ENCODE measurements at places on chromosomes 16 and 17.
A peak's percentile ranks its signal among the peaks of the same experiment; 100 is the strongest.

DNA sequence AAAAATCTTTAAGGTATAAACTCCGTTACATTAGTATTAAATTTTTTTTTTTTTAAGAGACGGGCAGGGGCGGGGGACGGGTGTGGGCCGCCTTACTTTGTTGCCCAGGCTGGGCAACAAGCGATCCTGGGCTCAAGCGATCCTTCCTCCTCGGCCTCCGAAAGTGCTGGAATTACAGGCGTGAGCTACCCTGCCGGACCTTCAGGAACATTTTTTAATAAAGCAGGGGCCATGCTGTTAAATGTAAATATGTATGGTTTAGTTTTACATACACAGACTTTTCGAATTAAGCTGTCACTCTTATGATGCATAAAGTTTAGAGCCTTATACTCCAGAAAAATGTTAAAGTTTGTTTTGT, 2.4 kb downstream of the PPM1D start:
- DNase-seq = no peak

GRCh38 chr17:74332763-74333283, 6.8 kb downstream of the KIF19 start:
- no peak for DNase-seq

- DNase-seq = no peak
These were observed 9.2 kb upstream of the DPEP3 start for GRCh38 chr16:67989322-67990017.

- DNase-seq = no peak
These were observed 14.3 kb downstream of the TMEM100 start for GRCh38 chr17:55708175-55708974.

- peak; percentile 56 for DNase-seq
These were observed 144.6 kb downstream of the FOXL1 start for GRCh38 chr16:86722970-86723369.

DNA sequence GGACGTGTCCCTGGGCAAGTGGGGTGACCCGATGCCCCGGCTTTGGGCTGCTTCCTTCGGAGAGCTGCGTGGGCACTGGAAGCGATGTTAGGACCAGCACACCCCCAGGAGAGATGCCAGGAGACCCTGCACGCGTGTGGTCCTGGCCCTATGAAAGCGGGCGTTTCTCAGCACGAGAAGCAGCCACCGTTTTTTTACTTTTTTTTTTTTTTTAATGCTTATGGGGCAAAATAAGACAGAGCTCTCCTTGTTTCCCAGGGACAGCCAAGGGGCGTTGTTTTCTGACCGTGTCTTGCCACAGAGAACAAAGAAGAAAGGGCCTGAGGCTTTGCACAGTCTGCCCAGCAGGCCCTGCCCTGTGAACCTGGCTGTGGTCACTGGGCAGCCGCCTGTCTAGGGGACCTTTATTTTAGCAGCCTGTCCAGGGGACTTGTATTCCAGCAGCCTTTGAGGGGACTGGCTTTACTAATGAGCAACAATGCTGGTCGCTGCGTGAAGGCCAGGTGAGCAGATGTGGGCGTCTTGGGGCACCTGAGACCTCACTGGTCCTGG, 996 bp downstream of the SLC25A10 start:
- no peak for DNase-seq
